ENCODE measurements at places on chromosomes 12 and 14.

DNA sequence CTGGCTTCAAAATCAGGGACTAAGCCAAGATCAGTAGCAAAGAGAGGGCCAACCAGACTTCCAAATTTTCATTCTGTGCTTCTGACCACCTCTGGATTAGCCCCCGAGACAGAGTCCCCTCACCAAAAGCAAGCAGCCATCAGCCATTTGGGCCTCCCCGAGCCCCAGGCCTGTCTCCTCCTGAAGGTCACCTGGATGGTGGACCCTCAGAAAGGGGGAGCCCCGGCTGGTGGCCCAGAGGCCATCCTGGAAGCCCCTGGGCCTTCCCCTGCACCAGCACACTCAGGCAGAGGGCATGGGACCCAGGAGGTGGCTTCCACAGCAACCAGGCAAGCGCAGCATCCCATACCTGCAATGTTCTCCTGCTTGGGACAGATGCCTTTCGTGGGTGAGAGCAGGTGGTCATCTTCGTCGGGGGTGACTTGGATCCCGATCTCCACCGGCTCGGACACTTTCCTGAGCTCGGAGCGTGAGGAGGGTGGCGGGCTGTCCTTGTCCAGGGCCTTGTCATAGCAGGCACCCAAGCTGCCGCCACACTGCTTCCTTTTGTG lies 14.8 kb downstream of the BCL11B start:
- no peak for DNase-seq

GRCh38 chr12:118704527-118705241 lies 276.7 kb upstream of the SRRM4 start:
- DNase-seq: no peak

DNA sequence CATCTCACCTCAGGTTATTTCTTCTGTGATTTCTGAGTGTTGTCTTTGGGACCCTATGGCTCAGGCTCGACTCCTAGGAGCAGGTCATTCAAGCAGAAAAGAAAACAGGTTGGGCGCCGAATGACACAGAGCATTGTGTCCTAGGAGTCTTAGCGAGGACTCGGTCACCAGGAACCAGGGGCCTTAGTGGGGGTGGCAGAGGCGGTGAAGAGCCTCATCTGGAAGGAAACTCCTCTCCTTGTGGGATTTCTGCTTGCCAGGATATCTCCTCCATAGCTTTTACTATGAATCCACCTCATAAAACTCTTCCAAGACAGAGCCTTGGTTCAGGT lies 630 bp downstream of the PLEKHH1 start:
- no peak for DNase-seq

GRCh38 chr12:105742567-105742874 lies 396.2 kb downstream of the NUAK1 start:
- DNase-seq: no peak

DNA sequence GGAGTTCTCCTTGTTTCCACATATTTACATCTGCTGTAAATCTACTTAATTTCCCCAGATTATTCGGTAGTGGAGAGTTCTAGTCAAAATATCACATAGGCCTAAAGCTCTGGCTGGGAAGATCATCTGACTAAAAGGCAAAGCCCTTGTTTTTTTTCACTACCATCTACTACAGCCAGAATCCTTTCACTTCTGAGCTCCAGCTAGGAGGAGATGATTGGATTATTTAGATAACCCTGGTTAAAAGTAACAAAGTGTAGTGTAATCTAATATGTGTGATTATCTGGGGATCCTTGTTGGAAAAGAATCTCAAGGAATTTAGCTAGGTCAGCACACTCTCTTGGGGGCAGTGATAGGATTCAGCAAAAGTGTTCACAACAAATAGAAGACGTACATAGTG lies 125.4 kb downstream of the DYRK2 start:
- no peak for DNase-seq

DNA sequence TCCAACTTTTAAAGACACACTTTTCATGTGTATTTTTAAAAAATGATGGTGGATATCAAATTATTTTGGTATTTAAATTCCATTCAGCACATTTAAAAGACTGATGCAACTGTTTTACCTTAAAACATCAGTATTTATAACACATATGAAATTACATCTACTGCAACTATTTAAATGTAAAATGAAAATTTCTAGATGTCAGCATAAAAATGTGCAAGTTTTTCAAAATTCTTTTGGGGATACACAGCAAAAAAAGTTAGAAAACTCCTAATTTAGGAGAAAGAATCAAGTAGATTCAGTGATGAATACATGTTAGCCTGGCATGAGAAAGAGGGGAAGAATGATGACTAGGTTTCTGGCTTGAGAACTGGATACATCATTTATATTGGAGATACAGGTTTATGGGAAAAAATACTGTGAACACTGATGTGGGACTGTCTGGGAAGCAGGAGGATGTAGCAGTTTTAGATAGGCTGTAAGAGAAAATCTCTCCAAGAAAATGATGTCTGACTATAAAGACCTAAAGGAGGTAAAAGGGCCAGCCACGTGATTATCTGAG lies 9.2 kb downstream of the SOS2 start:
- DNase-seq: no peak

DNA sequence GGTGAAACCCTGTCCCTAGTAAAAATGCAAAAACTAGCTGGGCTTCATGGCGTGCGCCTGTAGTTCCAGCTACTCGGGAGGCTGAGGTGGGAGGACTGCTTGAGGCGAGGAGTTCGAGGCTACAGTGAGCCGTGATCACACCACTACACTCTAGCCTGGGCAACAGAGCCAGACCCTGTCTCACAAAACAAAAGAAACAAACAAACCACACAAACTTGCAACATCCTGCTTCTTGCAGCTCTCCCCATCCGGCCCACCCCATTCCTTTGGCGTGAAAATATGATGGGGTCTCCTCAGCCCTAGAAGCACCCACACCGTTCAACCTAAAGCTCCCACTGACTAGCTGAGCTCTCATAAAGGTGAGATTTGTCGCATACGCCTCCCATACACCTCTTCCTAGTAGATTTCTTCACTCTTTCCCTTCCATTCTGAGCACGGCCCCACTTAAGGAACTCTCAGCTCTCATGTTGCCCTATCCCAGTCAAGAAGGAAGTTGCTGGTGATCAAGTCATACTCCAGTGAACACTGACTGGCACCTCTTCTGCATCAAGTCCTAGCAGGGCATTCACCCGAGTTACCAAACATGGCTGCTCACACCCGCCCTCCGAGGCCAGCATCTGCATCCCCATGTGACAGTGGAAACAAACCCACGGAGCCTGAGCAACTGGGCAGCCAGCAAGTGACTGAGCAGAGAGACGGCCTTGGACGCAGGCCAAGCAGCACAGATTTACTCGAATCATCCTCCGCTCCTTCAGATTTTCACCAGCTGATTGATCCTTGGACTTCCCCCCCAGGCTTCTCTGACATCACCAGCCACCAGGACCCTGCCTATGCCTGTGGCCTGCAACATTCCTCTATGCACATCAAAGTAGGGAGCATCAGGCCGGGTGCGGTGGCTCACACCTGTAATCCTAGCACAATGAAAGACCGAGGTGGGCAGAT lies 18.9 kb upstream of the CD27 start:
- DNase-seq: no peak

- DNase-seq: no peak
Measured at GRCh38 chr12:121718653-121719239, 6.2 kb downstream of the TMEM120B start.

GRCh38 chr14:37422748-37423147 lies 172.3 kb downstream of the FOXA1 start:
- DNase-seq: no peak

DNA sequence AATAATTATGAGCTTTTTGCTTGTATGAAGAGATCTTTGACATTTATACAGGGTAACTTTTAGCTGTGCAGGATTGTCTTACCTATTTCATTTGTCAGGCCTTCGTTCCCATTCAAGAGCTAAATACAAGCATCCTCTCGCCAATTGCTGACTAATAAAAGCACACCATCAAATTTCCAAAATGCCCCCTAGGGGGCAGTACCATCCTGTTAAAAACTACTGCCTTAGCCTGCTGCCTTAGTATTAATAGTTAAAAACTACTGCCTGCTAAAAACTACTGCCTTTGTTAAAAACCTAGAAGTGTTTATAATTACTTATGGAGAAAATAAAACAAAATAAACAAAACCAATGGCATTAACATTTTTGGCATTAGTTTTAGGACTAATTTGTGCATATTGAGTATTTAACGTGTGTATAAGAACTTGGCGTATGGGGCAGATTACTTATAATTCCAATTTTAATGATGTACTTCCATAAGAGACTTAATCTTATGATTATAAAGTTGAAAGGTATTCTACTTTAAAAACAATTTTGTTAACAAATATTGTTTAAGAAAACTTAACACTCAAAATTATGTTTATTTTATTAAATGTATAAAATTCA lies 3.0 kb upstream of the IFI27L2 start:
- DNase-seq: peak; percentile 75

DNA sequence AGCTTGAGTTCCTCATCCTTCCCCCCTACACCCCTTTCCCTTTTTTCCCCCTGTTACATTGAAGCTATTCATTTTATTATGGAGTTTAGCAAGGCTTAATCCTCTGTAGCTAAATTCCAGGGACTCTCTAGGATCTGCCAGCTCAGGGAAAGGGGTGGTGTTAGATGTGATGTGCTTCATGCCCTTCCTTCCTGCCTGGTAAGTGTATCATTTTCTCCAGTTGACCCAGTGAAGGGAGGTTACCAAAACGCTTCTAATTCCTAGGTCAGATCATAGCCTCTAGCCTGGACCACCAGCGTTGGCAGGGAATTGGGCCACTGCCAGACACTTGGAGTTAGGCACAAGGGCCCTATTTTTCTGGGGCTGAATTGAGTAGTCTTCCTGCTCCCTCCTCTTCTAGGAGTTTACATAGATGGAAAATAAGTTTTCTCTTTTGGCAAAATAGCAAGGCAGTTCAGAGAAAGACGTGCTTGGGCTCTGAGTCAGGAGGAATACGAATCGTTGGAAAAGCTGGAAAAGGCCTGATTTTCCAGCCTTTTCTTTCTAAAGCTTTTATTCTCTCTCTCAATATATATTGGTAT lies 88.3 kb downstream of the NPAS3 start:
- no peak for DNase-seq

DNA sequence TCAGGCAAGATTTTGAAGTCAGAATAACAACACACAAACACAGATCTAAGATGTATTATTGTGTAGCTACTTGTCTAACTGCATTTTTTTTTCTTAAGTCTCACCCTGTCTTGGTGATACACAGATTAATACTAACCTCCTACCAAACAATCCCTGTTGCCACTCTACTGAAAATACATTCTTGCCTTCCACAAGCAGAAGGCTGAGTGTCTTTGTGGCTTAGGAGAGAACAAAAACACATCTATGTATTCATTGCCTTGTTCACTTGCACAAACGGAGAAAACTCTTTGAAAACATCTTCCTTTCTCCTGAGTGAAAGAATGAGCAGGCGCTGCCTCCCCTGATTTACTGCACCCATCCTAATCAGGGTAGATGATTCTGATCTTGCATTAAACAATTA lies 642.2 kb downstream of the DIO2 start:
- no peak for DNase-seq

GRCh38 chr14:95395098-95395737 lies 75.5 kb upstream of the CLMN start:
- no peak for DNase-seq

- DNase-seq: no peak
Measured at GRCh38 chr12:16606201-16606849, 363 bp upstream of the LMO3 start.

GRCh38 chr14:30573226-30573814 lies 14.4 kb downstream of the G2E3 start:
- DNase-seq: no peak

- DNase-seq: no peak
Measured at GRCh38 chr14:54758041-54758440, 144.6 kb downstream of the GCH1 start.

- peak; percentile 24 for DNase-seq
Measured at GRCh38 chr12:127280393-127281275, 986.3 kb upstream of the TMEM132C start.

GRCh38 chr12:2800046-2800570 lies 5.3 kb downstream of the FKBP4 start:
- no peak for DNase-seq

- no peak for DNase-seq
Measured at GRCh38 chr12:122097927-122098756, 19.6 kb downstream of the MLXIP start.

- DNase-seq: no peak
Measured at GRCh38 chr12:51815571-51815970, 32.9 kb downstream of the FIGNL2 start.

DNA sequence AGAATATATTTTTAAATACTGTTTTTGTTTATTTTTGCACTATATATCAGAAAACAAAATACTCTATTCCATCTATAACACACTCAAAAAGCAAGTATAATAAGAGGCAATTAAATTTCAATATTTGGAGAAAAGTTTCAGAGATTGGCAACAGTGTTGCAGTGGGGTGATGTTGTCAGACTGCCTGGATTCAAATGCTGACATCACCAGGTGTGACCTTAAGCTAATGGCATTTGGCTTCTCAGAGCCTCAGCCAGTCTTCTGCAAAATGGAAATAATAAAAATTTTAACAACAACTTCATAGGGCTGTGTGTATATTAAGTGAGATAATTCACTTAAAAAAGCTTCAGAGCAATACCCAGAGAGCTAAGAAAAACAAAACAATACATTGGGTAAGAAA lies 74.7 kb downstream of the TMTC1 start:
- no peak for DNase-seq

- DNase-seq: no peak
Measured at GRCh38 chr14:64943556-64943955, 1.0 kb upstream of the GPX2 start.

DNA sequence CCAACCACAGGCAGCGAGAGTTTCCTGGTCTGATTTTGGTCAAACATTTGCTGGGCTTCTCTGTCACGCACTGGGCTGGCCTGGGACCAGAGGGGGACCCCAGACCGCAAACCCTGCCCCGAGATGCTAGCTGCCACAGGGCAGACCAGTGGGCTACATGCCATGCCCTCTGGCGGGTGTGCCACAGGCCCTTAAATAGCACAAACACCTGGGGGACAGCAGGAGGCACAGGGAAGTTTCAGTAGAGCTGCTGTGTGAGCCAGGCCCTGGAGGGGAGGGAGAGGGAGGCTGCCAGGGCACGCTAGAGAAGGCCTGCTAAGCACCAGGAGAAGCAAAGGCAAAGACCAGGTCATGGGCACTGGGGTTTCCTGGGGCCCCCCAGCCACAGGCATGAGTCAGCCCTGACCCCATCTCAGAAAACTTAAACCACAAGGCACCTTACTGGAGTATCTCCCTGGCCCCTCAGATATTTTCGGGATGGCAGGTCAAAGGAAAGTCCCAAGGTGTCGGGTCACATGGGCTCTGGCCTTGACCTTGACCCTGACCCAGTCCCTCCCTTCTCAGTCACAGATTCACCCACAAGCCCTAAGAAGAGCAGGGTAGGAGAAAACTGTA lies 29.2 kb downstream of the ITPK1 start:
- DNase-seq: no peak

All from CD4-positive, alpha-beta T cell treated with Interleukin-6 at 100 ng/mL for 8 hours (primary cell).